ENCODE measurements at places on chromosomes 5 and 9.

- no peak for DNase-seq
Measured at GRCh38 chr9:68625559-68625958, 79.5 kb upstream of the PIP5K1B start.

DNA sequence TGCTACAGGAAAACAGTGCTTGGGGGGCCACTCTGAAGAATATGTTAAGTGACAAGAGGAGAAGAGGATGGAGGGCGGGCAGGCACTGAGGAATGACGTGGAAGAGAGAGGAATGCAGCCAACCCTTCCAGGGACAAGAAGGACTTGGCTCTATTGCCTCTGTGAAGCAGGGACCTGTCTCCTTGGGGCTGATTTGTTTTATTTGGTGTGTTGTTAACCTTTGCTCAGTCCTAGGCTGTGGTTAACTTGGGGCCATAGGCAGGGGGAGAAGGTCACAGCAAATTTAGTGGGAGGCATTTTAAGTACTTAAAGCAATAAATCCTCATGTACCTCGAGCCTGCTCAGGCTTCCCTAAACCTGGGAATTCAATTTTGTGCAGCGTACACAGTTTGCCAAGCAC, 39.9 kb downstream of the KIF4B start:
- no peak for DNase-seq

- no peak for DNase-seq
Measured at GRCh38 chr5:147898875-147899401, 7.4 kb downstream of the C5orf46 start.

GRCh38 chr9:4831119-4831518, 38.4 kb downstream of the RCL1 start:
- no peak for DNase-seq

DNA sequence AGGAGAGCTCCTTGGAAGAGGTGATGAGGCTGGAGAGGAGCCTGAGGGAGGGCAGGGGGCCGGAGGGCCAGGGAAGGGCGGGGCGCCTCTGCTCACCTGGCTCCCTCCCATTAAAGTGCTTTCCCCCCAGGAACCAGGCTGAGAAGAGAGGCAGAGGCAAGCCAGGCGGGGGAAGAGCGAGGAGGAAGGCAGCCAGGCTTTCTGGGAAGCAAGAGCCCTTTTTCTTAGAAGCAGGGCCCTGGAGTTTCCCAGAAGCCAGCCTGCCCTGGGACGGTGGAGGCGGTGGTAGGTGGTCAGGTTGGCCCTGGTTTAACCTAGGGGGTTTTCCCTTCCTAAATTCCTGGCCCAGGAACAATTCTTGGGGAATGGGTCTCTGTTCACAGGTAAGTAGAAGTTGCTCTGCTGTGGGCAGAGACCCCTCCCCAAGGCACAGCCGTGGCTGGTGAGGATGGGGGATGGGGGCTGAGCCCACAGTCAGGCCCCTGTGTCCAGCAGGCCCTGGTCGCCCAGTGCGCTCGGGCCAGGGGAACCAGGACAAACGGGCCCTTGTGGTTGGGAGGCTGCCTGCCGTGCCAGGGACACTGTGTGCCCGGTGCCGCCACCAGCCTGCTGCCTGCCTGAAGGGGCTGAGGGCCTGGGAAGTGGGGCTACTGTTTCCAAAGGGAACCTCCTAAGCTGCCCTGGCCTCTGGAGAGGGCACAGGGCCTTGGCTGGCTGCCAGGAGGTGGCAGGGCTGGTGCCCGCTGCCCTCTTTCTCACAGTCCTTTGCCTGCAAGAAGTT, 16.6 kb upstream of the RALGDS start:
- DNase-seq, result no peak

DNA sequence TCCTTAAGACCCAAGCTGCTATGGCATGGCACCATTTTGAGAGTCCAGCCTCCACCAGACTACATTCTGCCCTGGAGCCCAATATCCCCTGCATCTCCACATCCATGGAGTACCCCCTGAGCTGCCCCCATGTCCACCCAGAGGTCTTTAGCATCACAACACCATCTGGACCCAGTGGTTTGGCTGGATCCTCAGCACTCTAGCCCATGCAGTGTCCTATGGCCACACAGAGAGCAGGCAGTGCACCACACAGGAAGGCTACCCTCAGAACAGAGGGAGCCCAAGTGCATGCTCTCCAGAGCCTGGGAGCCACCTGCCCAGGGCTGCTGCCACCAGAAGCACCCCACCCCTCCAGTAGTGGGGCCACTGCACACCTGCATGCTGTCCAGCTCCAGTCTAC, 18.6 kb upstream of the DAP start:
- no peak for DNase-seq

- peak; percentile 32 for DNase-seq
Measured at GRCh38 chr9:101530076-101530711, 3.5 kb upstream of the RNF20 start.

- no peak for DNase-seq
Measured at GRCh38 chr9:111106202-111106601, 67.9 kb upstream of the LPAR1 start.

GRCh38 chr9:109817146-109817845, 37.3 kb downstream of the PALM2AKAP2 start:
- no peak for DNase-seq

DNA sequence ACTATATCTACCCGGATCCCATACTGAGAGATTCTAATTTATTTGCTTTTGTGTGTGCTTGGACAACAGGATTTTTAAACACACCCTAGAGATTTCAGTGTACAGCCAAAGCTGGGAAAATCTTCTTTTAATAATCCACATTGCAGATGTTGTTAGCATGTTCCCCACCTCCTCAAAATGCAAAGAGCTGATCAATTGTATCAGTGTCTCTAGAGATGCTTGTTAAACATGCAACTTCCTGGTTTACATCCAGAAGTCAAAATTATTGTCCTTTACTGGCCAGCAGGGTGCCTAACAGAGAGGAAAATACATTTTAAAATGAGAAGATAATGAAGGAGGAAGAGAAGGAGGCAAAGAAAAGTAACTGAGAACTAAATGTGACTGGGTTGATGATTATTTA, 793.3 kb downstream of the SEMA5A start:
- no peak for DNase-seq

- no peak for DNase-seq
Measured at GRCh38 chr5:142969186-142969585, 199.0 kb downstream of the ARHGAP26 start.
